Fibroblast of pulmonary artery (primary cell): ENCODE measurements at places on chromosomes 1 and 21.

DNA sequence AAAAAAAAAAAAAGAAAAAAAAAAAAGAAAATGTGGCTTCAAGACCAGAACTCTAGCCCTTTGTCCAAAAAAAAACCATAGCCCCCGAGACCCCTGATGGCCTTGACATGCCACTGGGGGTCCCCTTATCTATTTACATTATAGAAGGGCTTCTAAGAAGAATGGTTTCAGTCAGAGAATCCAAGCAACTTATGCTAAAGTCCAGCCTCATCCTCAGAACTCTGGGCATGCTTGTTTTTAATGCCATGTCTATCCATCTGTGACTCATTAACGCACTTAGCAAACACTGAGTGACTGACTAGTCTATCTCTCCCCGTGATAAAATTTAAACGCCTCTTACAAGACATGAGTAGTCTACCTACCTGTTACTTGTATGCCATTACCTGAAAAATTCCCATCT lies 29.3 kb downstream of the ERG start:
- no peak for DNase-seq

DNA sequence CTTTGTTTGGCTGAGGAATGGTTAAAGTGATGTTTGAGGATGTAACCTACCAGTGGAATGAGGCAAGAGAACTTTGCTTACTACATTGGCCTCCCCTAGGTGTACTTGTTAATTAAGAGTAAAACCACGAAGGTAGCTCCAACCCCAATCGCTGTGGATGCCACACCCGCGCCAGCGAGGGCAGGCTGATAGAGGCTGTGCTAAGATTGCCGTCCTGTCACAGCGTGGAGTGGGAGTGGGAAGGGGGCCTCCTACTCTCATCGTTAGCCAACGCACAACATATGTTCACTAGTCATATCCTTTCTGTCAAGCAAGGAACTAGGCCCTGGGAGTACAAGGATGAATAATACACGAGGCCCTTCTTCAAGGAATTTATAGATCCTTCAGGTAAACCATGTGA lies 99.6 kb downstream of the RUNX1 start:
- DNase-seq = no peak

- peak; percentile 72 for DNase-seq
These were observed 31.9 kb downstream of the MROH9 start for GRCh38 chr1:170967042-170967910.

DNA sequence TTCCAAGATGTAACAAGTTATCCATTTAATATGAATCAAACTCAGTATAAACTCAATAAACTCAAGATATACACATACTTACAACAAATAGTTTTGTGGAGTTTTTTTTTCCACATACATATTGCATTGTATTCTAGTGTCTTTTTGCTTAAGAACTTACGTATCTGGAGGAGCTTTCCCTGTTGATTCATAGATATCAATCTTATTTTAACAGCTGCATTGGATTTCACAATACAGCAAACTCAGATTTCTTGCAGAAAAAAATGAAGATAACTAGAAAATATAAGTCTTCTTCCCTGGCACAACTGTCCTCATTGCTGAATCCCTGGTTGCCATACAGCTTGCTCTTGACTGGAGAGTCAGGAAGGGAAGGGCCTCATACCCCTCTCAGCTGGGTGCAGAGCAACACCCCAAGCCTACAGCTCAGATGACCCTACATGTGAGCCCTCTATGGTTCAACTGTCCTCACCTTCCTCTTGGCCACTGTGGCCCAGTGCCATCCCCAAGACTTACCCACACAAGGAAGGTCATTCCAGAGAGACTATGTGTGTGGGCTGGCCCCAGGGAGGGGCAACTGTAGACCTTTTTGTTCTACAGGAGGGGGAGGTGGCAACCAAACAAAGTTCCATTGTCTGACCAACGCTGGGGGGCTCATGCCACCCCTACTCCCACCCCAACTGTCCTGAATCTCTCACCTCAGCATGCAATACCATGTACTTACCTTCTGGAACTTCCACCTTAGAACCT lies 1.7 kb downstream of the MPZ start:
- peak; percentile 51 for DNase-seq
